ENCODE measurements at places on chromosomes 6 and 20.

DNA sequence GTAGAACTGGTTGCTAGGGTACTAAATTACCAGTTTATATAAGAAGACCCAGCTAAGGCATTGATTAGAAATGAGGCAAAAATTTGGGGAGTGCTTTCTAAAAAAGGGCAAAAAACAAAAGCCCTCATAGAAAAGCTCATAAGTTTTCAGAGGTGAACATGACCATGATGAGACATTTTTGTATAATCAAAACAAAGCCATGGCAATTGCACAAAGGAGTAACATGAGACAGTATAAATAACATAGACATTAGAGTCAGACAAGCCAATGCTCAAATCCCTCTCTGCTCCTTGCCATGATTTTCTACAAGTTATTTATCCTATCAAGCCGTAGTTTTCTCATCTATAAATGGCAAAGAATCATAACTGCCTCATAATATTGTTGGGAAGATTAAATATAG is 112.2 kb upstream of the ADTRP start:
- no peak for DNase-seq

DNA sequence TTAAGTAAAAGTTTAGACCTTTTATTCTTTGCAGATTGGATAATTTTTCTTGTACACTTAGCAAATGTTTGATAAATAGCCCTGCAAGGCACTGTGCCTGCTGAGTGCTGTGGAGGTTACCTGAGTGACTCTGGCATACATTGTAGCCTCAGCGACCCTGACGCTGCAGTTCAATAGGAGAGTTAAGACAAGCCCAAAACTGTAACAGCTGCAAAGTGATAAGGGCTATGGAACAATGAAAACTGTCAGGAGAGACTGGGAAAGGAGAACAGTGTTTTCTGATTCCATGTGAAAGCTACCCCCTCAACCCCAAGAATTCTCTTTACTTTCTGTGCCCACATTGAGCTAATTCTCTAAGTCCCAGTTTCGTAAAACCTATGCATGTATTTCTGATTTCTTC is 22.2 kb downstream of the HIVEP1 start:
- no peak for DNase-seq

- no peak for DNase-seq
Measured at GRCh38 chr6:7088076-7088742, 19.6 kb upstream of the RREB1 start.

DNA sequence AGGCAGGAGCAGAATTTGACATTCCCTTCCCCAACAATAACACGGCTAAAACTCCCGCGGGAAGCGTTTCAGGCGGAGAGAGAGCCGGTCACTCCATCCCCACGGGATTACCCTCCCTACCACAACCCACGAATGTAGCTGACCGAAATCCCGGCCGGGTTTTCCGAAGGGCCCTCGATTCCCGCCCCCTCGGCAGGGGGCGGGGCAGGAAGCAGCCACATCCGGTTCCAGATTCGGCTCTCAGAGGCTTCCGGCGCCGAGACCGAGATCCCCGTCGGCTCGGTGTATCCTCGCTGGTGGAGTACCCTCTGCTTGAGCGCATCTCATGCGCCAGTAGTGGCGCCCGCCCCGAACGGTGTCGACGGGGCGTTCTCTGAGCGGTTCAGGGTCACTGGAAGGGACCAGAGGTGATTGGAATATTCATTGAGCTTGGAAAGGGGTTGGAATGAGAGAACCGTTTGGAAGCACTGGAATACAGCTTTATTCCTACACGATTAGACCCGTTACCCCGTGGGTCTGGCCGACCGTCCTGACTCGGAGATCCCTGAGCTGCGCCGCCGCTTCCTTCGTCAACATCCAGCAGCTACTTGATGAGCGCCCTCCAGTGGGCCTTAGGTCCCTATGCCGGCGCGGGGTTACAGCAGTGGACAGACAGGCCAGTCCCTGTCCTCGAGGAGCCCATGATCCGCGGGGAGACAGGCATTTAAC is 649 bp upstream of the RGL2 start:
- DNase-seq, result peak; percentile 91

DNA sequence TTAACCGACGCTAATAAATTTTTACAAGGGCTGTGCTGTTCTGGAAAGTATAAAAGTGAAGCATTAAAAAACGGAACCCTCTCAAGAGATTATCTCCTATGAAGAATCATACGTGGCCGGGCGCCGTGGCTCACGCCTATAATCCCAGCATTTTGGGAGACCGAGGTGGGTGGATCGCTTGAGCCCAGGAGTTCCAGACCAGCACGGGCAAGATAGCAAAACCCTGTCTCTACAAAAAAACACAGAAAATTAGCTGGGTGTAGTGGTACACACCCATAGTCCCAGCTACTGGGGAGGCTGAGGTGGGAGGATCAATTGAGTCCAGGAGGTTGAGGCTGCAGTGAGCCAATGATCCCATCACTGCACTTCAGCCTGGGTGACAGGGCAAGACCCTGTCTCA is 83.4 kb downstream of the GMPR start:
- no peak for DNase-seq

DNA sequence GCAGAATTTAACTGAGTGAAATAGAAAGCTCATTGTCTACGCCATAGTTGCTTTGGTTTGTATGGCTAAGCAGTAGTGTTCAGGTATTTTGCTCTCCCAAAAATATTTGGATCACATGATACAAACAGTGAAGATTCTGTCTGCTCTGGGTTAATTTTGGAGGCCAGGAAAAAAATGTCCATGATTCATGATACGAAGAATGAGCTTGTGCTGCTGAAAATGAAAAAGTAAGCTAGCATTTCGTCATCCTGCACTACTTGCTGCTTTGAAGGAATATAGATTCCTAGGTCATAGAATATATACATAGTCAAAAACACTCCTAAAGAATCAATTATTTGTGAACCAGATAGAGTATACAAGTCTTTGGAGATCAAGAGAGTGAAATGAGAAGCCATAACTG is 8.3 kb downstream of the WRNIP1 start:
- no peak for DNase-seq

- no peak for DNase-seq
Measured at GRCh38 chr6:16438718-16439591, 200.6 kb downstream of the GMPR start.

GRCh38 chr6:149063468-149063867 is 254.0 kb upstream of the TAB2 start:
- no peak for DNase-seq

- DNase-seq, result no peak
Measured at GRCh38 chr6:74632196-74632875, 573.5 kb downstream of the COL12A1 start.

DNA sequence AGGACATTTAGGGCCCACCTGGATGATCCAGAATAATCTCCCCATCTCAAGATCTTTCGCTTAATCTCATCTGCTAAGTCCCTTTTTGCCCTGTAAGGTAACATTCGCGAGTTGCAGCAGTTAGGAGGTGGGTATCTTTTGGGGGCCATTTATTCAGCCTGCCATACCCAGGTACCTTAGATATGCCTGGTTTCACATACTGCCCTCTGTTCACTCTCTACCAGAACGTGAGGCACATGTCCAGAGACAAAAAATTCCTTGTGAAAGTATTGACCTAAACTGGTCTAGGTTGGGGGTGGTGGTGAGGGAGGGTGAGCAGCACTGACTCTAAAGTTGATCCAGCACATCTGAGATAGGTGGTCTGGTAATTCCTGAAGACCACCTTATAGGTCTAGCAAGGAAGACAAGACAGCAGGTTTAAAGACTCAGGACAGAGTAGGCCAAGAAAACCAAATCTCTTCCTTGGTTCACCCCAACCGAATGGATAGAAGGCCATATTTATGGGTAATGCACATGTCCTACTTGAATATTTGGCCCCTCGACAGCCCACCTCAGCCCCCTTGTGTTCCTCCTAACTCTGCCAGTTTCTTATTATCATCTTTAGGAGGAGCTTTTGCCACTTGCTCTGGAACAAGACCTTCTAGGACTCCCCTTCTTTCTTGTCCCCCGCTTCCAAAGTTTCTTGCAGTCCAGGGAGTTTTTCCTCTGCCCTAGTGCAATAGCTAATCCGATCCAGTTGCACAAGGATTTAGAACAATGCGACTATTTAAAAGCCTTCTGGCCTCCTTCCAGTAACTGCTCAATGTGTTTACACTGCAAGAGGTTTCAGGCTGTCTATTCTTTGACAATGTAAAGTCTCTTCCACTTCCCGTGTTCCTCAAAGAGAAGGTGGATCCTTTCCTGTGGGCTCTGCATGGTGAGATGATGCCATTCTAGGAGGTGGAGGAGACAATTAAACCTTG is 213.0 kb upstream of the LAMP5 start:
- no peak for DNase-seq

DNA sequence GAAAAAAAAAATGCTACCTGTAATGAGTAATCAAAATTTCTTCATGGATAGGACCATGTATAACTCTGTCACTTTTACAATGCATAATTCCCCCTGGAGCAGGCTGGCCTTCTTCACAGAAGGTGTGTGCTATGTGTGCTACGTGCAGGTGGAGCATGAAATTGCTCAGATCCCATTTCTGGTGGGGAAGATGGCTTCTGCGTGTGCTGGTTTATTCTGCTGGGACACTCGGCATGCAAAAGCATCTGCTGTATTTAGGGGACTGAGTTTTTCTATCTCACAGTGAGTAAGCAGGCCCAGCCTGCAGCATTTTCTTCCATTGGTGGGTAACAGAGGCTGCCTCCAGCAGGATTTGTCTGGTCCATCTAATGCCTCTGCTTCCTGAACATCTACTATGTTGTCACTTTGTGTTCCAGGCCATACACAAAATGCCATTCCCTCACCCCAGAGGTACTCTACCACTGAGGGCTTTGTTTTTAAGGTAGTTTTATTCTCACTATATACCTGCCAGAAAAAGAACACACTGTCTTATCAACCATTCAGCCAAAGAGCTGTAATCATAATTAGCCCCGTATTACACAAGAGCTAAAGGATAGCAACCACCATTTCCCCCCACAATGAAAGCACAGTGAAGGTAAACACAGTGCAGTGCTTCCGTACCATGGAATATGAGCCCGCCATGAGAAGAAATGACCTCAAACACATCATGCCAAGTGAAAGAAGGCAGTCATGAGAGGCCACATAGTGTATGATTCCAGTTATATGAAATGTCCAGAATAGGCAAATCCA is 62.4 kb downstream of the SYNDIG1 start:
- no peak for DNase-seq

- DNase-seq, result no peak
Measured at GRCh38 chr6:125793863-125794262, 3.1 kb downstream of the NCOA7 start.

- DNase-seq, result no peak
Measured at GRCh38 chr6:92723390-92723931, 695.9 kb downstream of the EPHA7 start.

GRCh38 chr20:15890407-15890982 is 682.8 kb downstream of the KIF16B start:
- DNase-seq, result no peak

GRCh38 chr6:108363113-108363512 is 68.3 kb downstream of the AFG1L start:
- no peak for DNase-seq

GRCh38 chr6:155782320-155782731 is 326.7 kb upstream of the NOX3 start:
- DNase-seq, result no peak

DNA sequence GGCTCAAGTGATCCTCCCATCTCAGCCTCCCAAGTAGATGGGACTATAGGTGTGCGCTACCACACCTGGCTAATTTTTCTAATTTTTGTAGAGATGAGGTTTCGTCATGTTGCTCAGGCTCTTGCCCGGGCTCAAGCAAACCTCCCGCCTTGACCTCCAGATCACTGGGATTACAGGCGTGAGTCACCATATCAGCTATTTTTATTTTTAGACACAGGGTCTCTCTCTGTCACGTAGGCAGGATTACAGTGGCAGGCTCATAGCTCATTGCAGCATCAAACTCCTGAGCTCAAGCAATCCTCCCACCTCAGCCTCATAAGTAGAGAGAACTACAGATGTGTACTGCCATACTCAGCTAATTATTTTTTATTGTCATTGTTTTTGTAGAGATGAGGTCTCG is 41.7 kb downstream of the SLC23A2 start:
- no peak for DNase-seq

DNA sequence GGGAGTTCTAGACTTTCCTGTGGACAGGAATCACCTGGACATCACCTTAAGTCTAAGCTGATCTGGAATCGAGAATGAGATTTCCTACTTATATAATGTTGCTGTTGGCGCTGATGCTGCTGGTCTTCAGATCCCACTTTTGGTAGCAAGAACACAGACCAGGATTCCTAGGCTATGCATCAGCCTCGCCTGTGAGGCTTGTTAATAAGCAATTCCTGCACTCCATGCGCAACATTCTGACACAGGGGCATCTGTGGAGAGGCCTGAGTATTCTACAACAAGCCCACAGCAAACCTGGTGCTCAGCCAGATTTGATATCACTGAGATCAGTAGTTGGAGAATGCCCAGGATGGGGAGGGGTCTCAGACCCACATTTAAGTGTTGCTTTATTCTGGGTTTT is 52.0 kb upstream of the TRIM26 start:
- DNase-seq, result no peak

GRCh38 chr6:64694356-64694755 is 1012.7 kb downstream of the EYS start:
- DNase-seq, result no peak

GRCh38 chr6:35312076-35312800 is 14.6 kb downstream of the DEF6 start:
- DNase-seq, result no peak

- DNase-seq, result no peak
Measured at GRCh38 chr20:32986331-32986966, 17.8 kb downstream of the SUN5 start.

DNA sequence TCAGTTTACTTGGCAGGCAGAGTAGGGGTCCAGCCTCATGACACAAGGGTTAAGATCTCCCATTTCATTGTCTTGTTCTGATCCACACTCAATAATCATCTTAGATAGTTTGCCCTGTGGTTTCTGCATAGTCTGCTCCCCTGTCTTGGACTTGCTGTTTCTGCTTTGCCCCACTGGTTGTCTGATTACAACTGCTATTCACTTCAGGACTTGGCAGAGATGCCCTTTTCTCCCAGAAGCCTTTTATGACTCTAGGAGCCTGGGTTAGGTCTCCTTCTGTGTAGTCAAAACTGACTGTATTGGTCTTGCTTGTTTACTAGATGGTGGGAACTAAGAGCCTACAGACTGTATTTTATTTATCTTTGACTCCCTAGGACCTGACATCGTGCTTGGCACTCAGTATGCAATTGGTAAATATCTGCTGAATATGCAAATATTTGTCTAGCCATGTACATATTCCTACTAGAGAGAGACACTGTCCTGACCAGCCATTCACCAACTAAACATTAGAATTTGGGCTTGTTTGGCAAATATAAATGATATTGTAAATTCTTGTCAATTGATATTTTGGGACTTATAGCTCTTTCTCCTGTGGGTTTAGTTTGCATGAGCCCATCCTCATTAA is 165.9 kb upstream of the KCNK16 start:
- no peak for DNase-seq

- no peak for DNase-seq
Measured at GRCh38 chr6:122704066-122704465, 75.5 kb upstream of the FABP7 start.

DNA sequence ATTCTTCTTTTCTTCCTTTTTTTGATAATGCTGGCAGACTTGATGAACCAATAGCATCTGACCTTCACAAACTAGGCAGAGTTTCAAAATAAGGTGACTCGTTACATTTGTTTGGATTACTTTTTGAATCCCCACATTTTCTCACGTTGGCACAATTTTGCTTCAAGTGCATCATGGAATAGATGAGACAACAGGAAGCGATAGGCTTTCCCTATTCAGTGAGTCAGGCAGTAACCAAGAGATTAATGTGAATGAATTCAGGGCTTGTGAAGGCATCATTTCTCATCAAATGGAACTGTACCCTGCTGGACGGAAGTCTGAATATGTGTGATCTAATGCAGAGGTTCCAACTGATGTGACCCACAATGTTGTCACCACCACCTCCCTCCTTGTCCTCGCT is 10.7 kb downstream of the RFPL4B start:
- no peak for DNase-seq

GRCh38 chr6:48078120-48078519 is 32.9 kb downstream of the PTCHD4 start:
- no peak for DNase-seq

Data from activated T-helper 9 cell treated with anti-CD3 and anti-CD28 coated beads, Interleukin-2, amount 50 U/mL, for 16 hours (primary cell).